ENCODE measurements at places on chromosomes 11 and 22. TPM values are rescaled to one million over a fixed set of nuclear protein-coding genes. Genes with fewer than 3 reads are reported as not detected.

C11orf52 gene
- 0.09 TPM for total RNA-seq

OR5B2 gene
- not detected for total RNA-seq

CNGA4 gene
- total RNA-seq, result 0.06 TPM

MS4A8 gene
- total RNA-seq, result not detected

TRMU gene
- total RNA-seq, result 36.4 TPM

RBMXL2 gene
- total RNA-seq, result not detected

TYR gene
- total RNA-seq, result not detected

LINC01488 gene
- total RNA-seq, result not detected

SMC1B gene
- 0.03 TPM for total RNA-seq

EIF4G2 gene
- 556 TPM for total RNA-seq

OR52I1 gene
- not detected for total RNA-seq
